Left colon (tissue), 2 donors: ENCODE measurements at places on chromosomes 16 and 17. TPM values are rescaled to one million over a fixed set of nuclear protein-coding genes. Genes with fewer than 3 reads are reported as not detected.

GRCh38 chr16:79156761-79157160 is 443.8 kb downstream of the MAF start:
- DNase-seq, result no peak

ST6GALNAC1 gene
- total RNA-seq, result 322 TPM

FZD2 gene
- 0.31 TPM for total RNA-seq

DNA sequence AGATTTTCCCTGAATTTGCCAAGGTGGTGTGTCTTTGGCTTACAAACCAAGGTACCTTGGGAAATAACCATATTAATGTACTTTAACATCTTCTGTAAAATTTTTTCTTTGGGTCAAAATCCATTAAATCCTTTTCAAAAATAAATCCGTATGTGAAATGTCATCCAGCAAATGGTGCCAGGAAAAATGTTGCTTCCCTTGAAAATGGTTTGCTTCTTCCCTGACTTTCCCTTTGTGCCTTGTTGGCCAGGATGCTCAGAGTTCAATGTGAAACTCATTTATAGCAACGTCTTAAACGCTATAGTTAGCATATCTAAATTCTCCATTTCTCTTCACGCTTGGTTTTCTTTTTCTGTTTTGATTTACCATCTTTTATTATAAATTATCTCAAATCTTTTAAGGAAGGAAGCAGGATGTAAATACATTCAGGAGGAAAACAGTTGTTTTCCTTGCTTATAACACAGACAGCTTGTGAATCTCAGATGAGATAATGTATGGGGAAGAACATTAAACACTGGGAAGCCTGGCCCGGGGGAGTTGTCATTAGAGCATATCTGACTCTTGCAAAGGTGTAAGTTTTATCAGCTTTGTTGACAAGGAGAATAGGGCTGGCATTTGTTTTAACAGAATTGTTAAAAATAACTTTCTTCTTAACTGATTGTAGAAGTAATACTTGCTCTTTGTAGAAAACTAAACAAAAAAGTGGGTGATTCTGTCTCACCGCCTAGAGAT is 42.1 kb downstream of the GPRC5B start:
- no peak for DNase-seq

PIPOX gene
- 2.2 TPM for total RNA-seq

GRCh38 chr16:72349719-72350118 is 177.8 kb upstream of the PMFBP1 start:
- DNase-seq, result no peak

DNA sequence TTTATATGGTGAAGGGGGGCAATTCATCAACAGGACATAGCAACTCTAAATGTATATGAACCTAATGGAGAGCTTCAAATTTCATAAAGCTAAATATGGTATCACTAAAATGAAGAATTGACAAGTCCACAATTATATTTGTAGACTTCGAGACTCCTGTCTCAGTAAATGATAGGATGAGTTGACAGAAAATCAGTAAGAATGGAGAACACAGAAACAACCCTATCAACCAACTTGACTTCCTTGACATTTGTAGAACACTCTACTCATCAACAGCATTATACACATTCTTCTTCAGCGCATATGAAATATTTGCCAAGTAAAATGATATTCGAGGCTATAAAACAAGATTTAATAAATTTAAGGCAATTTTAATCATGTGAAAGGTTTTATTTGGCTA is 322.9 kb upstream of the MAF start:
- DNase-seq, result no peak

SERPINF2 gene
- total RNA-seq, result 2.7 TPM
